Stimulated activated CD4-positive, alpha-beta T cell treated with anti-CD3 and anti-CD28 coated beads, Interleukin-12 subunit alpha, Interleukin-12 subunit beta, amount 100 ng/mL, for 4 hours (primary cell): ENCODE measurements at places on chromosomes 4 and X.

DNA sequence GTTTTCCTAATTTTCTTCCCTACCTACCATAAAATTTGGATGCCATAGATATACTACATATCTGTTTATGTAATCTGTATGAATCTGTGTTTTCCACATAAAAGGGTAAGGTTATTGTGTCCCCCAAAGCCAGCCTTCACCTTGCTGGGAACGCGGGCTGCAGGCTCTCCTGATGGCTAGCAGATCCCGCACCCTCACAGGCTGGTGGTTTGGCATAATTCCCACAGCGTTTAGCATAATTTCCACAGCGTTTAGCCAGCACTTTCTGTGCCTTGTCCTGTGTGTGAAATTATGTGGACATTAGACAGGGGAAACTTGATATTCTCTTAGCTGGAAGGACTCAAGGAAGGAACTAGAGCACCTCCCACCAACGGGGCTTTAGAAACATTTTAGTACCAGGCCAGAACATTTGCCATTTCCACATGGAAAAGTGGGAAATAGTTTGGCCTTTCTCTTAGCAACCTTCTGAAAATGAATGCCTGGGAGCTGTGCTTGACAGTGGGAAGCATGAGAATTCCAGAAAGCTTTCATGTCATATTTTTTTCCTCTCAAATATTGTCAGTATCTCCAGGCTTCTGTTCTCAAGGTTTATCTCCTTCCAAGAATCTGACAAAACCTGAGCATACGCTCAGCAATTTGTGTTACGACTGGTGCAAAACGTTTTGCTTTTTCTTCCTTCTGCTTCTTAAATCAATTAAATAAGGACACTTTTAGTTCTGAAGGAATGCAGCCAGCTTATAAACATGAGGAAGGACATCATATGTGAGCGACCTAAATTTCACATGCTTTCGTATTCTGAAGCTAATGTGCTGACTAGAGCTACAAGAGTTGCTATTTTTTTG lies 67.9 kb downstream of the STK32B start:
- DNase-seq: no peak

GRCh38 chrX:139192386-139192961 lies 338.1 kb upstream of the F9 start:
- no peak for DNase-seq

DNA sequence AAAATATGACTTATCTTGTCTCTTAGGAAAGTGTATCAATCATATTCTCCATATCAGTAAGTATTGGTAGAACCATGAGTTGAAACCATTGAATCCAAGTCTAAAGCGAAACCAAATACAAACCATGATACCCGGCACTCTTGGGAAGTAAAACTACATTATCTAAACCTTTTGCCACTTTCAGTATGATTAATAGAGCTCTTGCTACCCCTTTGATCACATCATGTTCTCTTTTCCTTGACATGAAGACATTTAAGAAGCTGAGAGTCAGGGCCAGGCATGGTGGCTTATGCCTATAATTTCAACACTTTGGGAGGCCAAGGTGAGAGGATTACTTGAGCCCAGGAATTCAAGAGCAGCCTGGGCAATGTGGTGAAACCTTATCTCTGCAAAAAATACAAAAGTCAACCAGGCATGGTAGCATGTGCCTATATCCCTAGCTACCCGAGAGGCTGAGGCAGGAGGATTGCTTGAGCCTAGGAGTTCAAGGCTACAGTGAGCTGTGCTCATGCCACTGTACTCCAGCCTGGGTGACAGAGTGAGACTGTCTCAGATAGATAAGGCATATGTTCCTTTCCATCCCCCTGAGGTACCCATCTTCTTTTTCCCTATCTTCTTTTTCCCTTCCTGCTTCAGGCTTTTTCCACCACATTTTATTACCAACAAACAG lies 45.4 kb downstream of the CEP135 start:
- DNase-seq: no peak

DNA sequence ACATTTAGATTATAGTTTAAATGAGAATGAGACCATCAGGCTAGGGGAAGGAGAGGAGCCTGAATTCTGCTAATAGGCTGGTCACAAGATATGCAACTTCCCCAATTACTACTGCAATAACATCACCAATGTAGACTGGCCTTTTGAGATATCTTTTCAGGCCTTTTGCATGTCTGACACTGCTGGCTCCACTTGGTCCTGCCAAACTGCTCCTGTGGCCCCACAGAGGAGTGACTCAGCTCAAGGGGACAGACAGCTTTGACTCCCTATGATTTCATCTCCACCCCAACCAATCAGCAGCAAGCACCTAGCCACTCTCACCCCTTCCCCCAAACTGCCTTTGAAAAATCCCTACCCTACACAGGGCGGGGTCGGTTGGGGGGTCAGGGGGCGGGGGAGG lies 22.8 kb downstream of the GPRIN3 start:
- DNase-seq: no peak

- no peak for DNase-seq
Observed at GRCh38 chrX:106898462-106898861, 4.7 kb downstream of the RIPPLY1 start.

GRCh38 chr4:41799126-41799525 lies 50.6 kb upstream of the PHOX2B start:
- no peak for DNase-seq

DNA sequence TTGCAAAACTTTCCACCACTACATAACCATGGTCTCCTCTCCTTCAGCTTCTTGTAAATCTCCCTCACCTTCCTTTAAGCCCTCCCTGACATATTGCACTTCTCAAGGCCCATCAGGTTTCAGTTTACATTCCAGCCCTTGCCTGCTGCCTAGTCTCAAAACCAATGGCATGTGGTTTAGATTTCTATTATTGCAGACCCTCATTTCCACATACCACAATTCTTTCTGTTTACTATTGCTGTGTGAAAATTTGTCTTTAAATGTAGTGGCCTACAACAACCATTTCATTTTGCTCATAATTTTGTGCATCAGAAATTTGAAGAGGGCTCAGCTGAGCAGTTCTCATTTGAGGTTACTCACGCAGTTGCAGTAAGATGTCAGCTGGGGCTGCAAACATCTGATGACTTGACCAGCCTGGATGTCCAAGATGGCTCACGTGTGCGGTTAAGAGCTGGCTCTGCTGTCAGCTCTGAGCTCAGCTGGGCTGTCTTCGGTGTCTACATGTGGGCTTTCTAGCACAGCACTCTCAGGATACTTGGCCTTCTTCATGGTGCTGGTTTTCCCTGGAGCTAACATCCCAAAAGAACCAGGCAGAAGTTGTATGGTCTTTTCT lies 29.9 kb upstream of the SOD3 start:
- no peak for DNase-seq

GRCh38 chr4:156408749-156409148 lies 455.1 kb upstream of the CTSO start:
- DNase-seq: no peak

GRCh38 chrX:39477762-39478120 lies 620.0 kb downstream of the BCOR start:
- DNase-seq: no peak

DNA sequence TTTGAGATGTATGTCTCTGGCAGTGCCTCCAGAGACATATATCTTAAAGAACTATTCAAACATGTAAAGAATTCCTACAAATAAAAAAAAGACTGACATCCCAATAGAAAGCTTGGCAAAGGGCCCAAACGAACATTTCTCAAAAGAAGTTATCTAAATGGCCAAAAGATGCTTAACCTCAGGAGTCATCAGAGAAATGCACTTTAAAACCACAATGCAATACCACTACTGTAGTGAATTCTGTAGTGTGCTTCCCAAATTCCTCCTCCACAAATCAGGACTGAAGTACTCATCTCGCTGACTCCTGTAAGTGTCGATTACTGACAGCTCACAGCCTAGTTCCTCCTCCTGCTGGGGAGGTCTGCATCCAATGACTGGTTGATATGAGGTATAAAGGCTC lies 129.0 kb upstream of the MAMLD1 start:
- DNase-seq: no peak

- DNase-seq: no peak
Observed at GRCh38 chr4:98470831-98471230, 187.6 kb downstream of the TSPAN5 start.

DNA sequence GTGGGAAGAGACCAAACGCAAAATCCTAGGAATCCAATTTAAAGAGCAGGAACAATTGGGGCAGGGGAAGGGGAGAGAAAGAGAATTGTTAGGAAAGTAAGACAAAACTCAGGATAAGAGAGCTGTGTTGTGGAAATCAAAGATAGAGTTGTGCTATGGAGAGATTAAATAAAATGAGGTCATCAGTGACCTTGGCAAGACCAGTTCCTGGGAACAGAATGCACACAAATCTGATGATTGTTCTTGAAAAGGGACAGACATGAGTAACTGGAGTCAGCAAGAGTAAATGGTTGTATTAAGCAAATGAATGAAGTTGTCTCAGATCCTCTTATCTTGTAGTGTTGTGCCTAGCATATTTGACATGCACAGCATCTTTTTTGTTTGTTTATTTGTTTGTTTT lies 267.4 kb downstream of the IL1RAPL1 start:
- DNase-seq: no peak

DNA sequence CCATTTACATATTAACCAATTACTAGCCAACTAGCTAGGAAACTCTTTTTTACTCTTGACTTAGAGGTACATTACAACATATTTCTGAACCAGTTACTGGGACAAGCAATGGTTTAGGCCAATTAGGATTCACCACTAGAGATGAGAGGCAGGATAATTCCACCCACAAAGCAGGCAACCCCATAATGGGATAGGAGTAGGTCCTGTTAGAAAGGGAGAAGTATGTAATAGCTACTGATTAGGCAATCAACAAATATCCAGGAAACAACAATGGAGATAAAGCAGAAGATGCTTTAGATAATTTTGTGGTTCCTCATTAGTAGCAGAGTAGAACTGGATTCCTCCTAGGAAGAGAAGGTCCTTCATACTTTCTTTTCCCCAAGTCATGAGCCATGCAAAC lies 173.8 kb upstream of the GLRA2 start:
- DNase-seq: no peak

DNA sequence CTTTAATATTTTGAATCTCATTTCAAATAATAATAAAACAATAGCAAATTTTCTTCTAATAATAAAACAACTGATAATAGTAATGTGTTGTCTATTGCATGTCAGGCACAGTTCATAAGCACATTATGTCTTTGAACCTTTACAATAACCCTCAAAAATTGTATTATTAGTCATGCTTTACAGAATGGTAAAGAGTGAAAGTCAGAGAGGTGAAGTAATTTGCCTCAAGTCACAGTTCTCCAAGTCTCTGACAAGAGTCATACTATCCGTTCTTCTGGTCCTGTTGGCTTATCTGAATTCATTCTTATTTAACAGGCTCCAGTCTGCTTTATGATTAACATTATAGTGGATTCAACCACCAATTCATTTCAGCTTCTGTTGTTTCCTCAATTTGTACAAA lies 313.0 kb downstream of the AFF2 start:
- no peak for DNase-seq

GRCh38 chr4:128579154-128579853 lies 230.2 kb upstream of the JADE1 start:
- no peak for DNase-seq
